ENCODE measurements at places on chromosomes 5 and 9.

DNA sequence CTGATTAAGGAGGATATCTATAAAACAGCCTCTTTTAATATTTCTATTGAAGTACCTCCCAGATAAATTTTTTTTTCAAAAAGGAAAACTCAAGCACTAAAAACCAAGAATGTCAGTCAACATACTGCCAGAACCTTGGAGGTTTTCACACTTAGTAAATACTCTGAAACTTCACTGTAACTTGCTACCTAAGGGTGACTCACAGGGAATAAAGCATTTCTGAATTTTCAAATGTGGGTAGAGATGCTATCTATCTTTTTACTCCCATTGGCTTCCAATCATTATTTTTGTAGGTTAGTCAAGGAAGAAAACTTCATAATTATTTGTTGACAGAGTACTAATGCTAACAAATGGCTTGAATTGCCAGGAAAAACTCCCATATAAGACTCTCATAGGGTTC lies 46.1 kb downstream of the SLC25A46 start:
- DNase-seq: no peak

- no peak for DNase-seq
Measured at GRCh38 chr9:78626971-78627370, 330.0 kb downstream of the PSAT1 start.

GRCh38 chr9:130845254-130845653 lies 10.2 kb downstream of the ABL1 start:
- DNase-seq: no peak

GRCh38 chr5:110807169-110807568 lies 68.4 kb downstream of the SLC25A46 start:
- DNase-seq: no peak

DNA sequence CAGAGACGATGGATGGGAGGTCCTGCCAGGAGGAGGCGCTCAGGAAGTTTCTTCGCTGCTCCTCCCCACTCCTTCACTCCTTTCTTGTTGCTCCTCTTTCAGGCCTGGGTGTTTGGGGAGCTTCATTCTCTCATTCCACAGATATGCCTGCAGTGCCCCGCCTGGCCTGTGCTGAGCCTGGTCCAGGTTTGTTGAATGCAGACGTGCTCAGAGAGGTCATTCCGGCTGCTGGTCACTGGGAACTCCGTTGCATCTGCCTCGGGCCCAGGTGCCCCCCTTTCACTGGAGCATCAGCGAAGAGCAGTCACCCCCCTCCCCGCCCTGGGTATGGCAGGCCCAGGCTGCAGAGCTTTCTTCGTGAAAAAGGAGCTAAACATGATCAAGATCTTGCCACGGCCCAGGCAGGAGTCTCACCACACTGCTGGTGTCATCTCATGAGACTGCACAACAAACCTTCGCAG lies 15.5 kb downstream of the SURF6 start:
- no peak for DNase-seq

- DNase-seq: no peak
Measured at GRCh38 chr5:178564811-178565550, 25.2 kb downstream of the COL23A1 start.

GRCh38 chr9:18682907-18683306 lies 209.0 kb downstream of the ADAMTSL1 start:
- DNase-seq: no peak

DNA sequence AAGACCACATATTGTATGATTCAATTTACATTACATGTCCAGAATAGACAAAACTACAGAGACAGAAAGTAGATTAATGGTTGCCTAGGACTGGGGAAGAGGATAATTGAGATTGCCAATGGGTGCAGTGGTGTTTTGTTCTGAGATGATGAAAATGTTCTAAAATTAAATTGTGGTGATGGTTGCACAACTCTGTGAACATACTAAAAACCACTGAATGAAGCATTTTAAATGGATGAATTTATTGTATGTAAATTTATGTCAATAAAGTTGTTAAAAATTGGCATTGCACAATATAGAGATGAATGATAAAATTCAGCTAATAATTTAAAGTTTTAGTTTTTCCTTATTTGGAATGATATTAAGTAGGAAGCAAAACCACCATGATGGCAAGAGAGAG lies 109.5 kb upstream of the NR4A3 start:
- no peak for DNase-seq

GRCh38 chr5:108382784-108383330 lies 959 bp upstream of the FBXL17 start:
- peak; percentile 14 for DNase-seq

DNA sequence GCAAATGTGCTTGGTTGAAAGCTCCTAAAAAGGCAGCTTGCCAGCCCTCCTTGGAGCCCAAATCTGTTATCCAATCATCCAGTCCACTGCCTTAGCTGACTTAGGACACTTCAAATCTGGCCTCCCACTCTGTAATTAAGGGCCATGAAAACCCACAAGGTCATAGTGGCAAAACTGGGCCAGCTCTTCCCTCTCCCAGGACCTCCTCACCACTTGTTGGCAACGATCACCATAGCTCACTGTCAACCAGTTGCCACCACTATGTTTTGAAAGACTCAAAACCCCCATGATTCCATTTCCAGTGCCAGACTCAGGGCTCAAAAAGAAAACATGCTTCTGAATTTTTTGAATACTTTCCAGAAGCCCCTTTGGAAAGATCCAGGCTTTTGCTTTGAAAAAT lies 107.5 kb downstream of the NREP start:
- no peak for DNase-seq

- no peak for DNase-seq
Measured at GRCh38 chr5:96699186-96699820, 37.1 kb downstream of the CAST start.

DNA sequence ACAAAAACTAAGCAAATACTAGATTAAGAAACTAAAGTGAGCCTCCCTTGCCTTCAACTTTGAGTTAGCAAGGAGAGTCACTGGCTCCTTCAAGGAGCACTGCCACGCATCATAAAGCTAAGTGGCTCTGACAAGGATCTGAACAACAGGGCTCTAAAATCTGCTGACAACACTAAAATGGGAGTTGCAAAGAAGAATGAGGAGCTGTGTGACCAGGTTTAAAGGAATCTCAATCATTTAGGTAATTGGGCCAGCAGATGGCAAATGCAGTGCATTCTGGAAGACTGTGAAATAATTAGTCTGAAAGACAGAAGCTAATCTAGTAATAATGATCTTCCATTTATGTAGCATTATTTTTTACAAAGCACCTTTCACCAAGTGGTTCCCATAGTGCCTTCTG lies 297.0 kb upstream of the TAS2R1 start:
- DNase-seq: no peak

DNA sequence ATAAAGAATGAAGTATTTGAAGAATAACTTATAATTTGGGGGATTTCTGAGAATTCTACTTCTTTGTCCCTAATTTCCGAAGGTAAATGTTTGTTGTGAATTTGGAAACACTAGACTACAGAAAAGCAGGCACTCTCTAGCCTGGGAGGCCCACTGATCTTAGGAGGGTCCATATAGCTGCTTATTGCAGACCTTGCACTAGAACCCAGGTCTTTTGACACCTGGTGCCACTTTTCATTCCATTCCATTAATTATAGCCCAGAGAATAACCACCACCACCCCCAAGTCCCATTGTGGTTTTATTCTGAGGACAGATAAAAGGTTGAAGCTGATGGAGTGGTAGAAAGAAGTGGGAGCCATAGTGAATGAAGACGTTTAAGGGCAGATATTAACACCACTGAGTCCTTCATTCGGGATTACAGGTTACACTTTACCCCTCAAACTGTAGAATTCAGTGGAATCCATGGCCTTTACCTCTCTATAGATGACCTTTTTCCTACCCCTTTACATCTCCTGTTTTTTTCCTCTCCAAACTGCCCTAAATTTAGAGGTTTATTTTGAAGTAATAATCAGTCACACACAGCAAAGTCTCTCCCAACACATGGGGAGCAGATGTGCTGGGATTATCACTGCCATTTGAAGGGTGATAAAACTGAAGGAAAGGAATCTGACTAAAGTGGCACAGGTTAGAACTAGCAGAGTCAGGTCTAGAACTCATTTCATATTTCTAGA lies 12.0 kb upstream of the PSMD5 start:
- no peak for DNase-seq

- no peak for DNase-seq
Measured at GRCh38 chr5:107373549-107374263, 297.0 kb downstream of the EFNA5 start.

DNA sequence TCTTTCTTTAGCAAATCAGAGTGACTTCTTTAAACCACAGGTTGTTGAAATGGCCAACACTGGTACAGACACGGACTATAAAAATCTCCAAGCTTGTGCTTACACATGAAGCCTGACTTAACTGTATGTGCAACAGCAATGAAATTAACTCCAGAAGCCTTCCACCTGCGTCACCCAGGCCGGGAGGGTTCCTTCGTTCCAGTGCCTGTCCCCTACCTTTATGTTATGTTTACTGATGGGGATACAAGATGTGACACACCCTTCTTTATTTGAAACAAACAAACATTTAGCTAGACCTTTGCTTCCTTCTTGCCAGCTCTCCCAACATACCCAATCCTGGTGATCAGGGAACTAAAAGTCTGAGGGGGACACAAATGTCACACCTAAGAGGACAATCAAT lies 66.0 kb downstream of the GOLPH3 start:
- DNase-seq: no peak

- no peak for DNase-seq
Measured at GRCh38 chr9:700365-701282, 140.9 kb upstream of the DMRT1 start.

DNA sequence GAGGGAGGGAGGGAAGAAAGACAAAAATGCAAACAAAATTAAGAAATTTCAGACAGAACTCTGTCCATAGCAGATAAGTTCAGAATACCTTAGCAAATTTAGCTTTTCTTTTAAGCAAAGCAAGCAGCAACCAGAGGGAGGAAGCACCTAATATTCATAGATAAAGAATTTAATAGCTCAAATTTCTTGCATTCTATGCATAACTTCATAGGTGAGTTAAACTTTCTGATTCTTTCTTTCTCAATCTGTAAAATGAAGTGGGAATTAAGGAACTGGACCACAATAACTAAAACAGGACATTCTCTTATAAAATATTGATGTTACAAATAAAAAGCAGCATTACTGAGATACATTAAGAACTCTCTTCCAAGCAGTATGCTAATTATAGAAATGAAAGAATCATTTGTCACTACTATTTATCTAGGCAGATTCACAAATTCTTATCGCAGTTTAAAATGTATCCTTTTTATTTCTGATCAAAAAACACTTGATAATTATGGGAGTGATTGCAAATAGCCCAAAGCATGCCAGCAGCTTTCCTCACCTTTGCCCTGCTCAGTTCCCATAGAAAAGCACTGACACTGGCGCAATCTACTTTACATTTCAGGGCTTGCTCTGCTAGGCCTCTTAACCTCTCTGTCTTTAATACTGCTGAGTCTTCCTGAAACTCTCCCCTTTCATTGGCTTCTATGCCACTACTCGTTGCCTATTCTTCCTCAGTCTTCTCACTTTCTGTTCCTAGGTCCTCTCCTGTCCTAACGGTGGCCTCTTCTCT lies 341.8 kb downstream of the PIK3R1 start:
- no peak for DNase-seq

GRCh38 chr5:43302481-43302880 lies 10.7 kb downstream of the HMGCS1 start:
- no peak for DNase-seq

GRCh38 chr5:173689737-173690360 lies 73.4 kb upstream of the BOD1 start:
- no peak for DNase-seq

DNA sequence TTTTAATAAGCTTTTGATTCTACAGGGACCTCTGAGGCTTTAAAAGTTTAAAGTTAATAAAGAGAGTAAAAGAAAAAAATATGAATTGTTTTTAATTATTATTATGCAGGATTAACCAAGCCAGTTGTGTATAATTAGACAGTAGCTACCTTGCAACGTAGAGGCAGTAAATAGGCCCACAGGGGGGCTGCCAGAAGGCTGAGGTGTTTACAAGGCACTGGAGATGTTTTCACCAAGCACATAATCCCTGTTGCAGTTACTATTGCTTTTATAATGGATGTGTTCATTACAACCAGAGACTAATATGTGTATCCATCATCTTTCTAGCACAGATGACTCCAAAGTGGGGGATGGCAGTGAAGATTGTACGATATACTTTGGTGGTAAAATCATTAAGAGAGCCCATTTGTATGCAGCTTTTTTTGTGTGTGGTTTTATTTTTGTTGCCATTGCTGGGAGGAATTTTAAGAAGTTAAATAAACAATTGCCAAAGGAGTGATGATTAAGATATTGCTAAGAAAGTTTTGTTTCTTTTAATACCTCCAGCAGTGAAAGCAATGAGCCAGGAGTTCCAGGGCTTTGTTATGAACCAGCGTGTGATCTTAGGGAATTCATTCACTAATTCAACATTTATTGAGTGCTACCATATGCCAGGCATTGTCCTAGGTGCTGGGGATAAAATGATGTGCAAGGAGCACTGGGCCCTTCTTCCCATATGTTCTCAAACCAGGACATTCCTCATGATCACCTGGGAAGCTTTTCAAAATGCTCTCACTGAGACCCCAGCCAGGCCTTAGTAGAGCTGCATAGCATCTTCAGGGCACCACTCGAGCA lies 138.7 kb upstream of the EFNA5 start:
- DNase-seq: no peak

DNA sequence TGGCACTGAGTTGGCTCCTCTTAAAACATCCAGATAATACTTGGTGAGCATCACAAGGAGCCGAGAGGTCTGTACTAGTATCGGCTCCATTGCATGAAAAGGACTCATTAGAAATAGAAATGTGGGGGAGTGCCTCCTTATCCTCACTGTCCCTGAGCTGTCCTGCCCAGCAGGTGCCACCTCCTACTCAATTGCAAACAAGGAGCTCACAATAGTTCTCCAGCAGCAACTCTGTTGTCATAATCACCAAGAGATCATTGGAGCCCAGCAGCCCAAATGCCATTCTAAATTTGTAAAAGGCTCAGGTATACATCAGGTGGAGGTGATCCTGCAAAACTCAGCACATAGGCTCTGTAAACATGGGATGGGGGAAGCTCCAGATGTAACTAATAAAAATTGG lies 99.1 kb downstream of the PLK2 start:
- no peak for DNase-seq

GRCh38 chr5:173637340-173637739 lies 20.9 kb upstream of the BOD1 start:
- peak; percentile 6 for DNase-seq

GRCh38 chr9:114001410-114001685 lies 76.8 kb downstream of the AMBP start:
- DNase-seq: no peak

- DNase-seq: no peak
Measured at GRCh38 chr5:82754036-82754746, 323.0 kb downstream of the TMEM167A start.

DNA sequence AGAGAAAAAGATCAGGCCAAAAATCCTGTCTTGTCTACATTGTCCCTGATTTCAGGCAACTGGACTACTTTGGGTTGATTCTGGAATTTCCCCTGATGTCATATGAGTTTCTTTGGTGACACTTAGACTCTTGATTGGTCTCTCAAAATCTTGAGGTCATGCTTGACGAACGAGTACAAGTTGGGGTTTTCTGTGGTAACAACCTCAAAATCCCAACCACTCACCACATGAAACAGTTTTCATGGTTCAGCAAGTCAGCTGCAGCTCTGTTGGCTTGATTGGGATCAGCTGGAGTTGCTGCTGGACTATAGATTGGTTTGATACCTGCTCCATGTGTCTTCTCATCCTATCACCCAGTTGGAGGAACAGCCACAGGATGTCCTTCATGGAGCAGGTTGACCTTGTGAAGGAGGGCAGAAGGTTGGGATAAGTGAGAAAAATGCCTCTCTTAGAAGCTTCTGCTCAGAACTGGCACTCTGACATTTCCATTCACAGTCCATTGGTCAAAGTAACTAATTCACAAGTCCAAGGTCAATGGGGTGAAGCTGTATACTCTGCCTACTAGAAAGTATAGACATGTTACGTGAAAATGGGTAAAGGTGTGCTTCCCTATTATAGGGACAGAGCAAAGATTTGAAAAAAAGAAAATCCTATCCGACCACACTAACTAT lies 284.5 kb downstream of the SH3GL2 start:
- no peak for DNase-seq

Measured in activated CD4-positive, alpha-beta T cell treated with anti-CD3 and anti-CD28 coated beads, Interleukin-2, amount 50 U/mL, for 24 hours (primary cell).